ENCODE measurements at places on chromosomes 4 and X.

DNA sequence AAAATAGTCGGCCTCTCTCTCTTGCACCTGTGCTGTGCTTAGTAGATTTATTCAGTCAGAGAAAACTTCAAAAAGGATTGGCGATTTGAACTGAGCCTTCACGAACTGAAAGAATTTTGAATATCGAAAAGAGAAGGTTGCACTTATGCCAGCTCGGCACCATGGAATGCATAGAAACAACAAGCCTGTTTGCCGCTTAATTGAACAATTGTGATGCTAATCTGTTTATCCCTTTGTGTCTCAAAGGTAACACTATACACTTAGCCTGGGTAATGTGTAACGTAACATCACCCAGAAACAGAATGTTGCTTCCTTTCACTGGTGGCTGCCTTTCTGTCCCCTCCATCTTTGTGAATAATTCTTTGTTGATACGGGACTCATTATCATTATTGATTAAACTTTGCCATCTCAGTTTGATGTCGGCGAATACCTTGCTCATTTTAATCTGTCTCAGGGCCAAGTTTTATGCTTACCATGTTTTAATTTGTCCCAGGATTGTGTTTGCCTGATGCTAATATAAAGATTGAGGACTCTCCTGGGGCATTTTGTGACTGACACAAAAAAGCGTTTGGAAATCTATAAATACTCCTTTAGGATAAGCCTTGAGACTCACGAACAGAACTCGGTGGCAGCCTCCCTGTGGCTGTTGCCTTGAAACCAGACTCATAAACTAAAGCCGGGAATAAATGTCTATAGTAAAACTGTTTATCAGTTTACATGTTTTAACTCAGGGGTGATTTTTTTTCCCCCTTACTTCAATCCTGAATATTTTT is 400.5 kb downstream of the RAPGEF2 start:
- no peak for DNase-seq

DNA sequence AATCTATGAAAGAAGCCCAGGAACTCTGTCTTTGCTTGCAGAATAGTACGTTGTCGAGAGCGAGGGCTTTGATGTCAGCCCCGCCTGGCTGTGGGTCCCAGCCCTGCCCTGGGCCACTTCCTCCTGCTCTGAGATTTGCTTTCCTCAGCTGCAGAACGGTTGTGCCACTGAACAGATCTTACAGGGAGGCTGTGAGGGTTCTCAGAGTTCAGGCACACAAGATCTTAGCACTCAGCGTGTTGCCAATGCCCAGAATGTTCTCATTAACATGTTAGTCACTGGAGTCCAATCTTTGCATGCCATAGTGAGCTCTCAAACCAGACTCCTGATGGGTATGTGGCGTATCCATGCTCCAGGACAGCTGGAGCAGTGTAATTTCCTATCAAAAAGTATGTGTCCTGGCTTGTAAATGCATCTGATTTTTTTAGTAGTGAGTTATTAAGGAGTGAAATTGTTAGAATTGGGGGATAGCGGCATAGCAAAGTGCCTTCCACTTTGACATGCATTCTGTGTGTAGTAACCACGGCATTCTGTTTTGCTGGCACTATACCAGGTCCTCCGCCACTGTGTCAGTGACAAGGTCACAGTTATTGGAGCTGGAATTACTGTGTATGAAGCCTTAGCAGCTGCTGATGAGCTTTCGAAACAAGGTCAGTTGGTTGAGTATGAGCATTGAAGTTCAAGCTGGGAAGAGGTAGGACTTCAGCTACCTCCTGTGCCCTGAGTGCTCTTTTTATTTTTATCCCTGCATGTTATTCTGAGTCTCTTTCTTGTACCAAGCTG is 31.6 kb downstream of the TKTL1 start:
- DNase-seq: no peak

- DNase-seq: no peak
Measured at GRCh38 chrX:151974336-151975227, at the start of gene GABRE. Gene GABRE (minus strand): TSS chrX:151974676. CDS start chrX:151974625, 51 bp downstream.

DNA sequence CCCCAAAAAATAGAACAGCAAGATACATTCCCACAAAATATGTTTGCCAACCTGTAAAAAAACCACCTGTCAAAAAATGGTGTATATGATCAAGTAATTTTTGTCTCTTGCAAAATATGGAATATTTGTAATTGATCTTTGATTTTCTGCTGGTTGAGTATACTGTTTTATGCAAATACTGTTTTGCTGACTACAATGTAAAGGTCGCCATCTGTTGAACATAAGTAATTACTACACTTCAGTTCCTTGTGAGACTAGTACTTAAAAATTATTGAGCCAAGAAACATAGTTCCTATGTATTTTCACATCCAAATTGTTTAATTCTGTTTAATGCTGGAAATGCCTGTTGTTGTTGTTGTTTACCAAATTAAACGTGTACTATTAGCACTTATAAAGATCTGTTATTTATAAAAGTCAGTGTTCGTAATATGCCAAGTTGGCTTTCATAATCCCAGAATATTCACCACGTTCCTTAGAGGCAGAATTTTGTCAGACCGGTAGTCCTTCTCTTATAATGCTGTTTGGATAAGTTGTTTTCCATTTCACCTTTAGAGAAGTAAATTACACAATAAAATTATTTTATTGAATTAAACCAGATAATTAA is 144.2 kb downstream of the PDLIM5 start:
- DNase-seq: peak; percentile 50

- peak; percentile 1 for DNase-seq
Measured at GRCh38 chr4:54318904-54319303, 89.8 kb downstream of the PDGFRA start.

DNA sequence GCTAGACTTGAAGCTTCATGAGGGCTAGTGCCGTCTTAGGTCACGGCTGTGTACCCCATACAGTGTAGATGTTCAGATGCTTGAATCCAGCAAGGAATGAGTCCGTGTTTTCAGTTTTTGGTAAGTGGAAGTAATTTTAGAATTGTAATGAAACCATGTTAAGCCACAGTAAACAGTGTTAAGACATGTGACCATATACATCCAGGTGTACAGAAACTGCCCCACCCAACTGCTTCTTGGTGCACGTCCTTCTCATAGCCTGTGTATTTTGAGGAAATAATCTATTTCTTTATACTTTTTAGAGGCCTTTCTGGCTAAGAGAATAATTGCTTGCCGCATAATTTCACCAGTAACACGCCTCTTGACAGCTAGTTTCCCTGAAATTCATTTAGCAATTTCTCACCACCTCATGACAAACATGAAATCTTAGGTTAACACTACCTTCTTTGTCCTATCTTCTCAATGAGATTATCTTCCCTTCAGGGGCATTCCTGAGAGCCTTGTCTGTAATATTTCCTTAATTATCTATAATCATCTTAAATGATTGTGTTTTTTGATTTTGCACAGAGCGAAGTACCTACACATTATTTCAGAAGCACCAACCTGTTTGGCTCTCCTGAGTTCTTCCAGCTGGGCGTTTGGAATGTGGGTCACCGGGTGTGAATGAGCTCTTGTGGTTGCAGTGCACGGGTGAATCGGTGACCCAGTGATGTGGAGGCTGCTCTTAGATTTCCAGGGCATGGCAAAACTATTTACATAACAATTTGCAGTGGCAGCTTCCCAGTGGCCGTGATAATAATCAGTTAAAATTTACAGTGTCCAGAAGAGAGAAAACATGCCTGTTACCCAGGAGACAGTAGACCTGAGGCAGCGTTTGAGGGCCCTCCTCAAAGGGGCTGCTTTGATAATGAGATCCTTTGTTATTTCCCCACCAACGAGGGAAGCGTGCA is 50.2 kb upstream of the TADA2B start:
- no peak for DNase-seq

- no peak for DNase-seq
Measured at GRCh38 chrX:13128104-13128503, 83.7 kb upstream of the FAM9C start.

- no peak for DNase-seq
Measured at GRCh38 chrX:153478746-153479145, 8.4 kb upstream of the HAUS7 start.

DNA sequence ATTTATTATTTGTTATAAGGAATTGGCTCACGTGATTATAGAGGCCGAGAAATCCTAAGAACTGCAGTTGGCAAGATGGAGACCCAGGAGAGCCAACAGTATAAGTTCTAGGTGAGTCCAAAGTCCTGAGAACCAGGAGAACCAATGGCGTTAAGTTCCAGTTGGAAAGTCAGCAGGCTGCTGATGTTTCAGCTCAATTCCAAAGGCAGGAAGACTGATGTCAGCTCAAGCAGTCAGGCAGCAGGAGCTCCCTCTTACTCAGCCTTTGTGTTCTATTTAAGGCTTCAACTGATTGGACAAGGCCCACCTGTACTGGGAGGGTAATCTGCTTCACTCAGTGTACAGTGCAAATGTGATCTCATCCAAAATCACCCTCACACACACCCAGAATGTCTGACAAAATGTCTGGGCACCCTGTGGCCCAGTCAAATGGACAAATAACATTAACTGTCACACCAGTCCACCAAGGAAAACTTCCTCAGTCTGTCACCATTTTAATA is 30.8 kb upstream of the TBL1X start:
- DNase-seq: no peak

DNA sequence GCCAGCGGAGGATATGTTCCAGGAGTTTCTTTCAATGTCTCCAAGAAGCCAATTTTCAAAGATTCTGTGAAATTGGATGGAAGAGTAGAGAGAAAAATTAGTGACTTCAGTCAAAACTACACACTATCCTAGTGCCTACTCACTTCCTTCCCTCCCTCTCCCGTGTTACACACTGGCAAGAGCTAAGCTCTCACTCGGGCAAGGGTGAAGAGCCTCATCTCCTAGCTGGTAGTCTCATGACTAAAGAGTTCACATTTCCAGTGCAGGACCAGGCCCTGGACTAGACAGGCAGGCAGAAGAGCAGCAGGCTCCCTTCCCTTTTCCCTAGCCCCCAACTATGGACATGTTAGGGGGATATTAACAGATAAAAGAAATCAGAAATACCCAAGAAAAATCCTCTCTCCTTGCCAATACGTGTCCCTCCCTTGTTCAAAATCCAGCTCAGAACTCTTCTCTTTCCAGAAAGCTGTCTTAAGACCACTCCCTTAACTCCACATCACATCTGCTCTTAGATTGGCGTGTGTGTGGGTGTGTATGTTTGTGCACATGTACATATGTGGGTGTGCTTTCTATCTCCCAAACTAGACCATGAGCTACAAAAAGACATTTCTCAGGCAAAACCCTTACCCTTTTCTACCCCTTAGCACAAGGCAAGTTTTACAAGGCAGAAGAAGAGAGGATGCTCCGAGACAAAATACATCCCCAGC is 29.9 kb downstream of the ZDHHC9 start:
- DNase-seq: no peak

GRCh38 chr4:1623400-1623799 is 60.7 kb downstream of the FAM53A start:
- no peak for DNase-seq

- DNase-seq: peak; percentile 64
Measured at GRCh38 chrX:111411557-111411956, 435 bp downstream of the DCX start.

- no peak for DNase-seq
Measured at GRCh38 chr4:183285886-183286285, 34.2 kb downstream of the CLDN22 start.

DNA sequence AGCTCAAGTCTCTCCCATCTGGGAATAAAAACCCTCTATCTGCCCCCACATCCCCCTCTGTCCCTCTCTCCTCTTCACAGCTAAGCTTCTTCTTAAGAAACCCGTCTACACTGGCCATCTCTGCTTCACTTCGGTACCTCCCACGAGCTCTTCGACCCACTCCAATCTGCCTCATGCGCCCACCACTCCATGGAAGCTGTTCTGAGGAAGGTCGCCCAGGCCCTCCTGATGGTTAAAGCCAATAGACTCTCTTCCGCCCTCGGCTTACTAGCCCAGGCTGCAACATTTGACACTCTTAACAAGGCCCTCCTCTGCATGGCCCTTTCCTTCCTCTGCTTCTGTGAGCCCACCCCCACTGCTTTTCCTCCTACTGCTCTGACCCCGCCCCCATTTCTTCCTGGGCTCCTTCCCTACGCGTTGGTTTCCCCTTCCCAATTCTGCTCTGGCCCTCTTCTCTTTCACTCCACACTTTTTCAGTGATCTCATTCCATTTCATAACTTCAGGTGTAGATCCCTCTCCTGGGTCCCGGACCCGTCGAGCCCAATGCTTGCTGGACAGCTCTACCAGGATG is 11.8 kb downstream of the IQSEC2 start:
- DNase-seq: no peak

- peak; percentile 84 for DNase-seq
Measured at GRCh38 chr4:181821039-181822004, 421.9 kb upstream of the TENM3 start.

DNA sequence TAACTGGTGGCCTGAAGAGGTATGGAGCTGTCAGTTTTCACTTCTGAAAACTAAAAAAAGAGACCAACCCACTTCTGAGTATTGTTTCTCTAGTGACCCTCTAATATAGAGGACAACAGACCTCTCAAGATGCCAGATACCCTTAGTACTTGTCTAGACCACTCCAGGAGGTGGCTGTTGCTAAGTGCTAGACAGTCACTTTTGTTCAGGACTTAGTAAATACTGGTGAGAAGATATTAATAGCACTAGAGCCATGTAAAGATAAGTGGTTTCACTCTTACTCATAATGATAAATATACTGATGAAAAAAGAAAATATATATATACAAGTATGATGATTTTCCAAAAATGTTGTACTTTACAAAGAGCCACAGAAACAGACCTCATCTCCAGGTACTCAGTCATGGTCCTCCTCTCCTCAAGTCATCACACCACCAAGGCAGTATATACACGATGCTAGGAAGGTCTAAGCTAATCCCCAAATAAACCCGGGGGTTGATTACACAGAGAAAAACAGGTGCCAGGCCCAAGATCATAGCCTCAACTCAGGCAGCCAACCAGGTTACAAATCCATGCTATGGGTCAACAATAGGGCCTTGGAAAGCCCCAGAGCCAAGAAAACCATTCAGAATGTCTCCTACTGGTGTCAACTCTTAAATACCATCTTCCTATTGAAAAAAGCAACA is 66.9 kb downstream of the ARHGEF9 start:
- no peak for DNase-seq

DNA sequence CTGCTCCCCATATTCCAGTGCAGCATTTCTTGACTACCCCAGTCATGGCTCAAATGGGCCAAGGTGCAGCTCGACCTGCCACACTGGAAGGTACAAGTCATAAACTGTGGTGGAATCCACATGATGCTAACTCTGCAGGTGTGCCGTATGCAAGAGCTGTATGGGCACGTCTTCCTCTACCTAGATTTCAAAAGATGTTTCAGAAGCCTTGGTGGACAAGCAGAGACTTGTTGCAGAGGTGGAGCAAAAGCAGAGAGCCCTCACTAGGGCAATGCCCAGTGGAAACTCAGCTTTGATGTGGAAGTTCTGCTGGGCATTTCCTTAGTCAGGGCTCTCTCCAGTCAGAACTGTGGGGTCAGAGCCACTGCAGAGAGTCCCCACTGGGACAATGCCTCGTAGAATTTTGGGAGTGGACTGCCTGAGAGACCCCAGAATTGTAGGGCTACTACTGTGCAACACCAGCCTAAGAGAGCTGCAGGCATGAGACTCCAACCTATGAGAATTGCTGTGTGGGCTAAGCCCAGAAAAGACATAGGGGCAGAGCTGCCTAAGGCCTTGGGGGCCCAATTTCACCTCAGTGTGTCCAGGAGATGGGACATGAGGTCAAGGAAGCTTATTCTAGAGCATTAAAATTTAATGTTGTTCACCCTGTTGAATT is 65.7 kb downstream of the BEX3 start:
- DNase-seq: no peak

- DNase-seq: no peak
Measured at GRCh38 chr4:48954314-48954713, 31.8 kb upstream of the CWH43 start.
